Stimulated activated naive CD8-positive, alpha-beta T cell treated with anti-CD3 and anti-CD28 coated beads, Interleukin-15, amount 100 ng/mL, for 72 hours (primary cell): ENCODE measurements at places on chromosomes 2 and 18.
A peak's percentile ranks its signal among the peaks of the same experiment; 100 is the strongest.

DNA sequence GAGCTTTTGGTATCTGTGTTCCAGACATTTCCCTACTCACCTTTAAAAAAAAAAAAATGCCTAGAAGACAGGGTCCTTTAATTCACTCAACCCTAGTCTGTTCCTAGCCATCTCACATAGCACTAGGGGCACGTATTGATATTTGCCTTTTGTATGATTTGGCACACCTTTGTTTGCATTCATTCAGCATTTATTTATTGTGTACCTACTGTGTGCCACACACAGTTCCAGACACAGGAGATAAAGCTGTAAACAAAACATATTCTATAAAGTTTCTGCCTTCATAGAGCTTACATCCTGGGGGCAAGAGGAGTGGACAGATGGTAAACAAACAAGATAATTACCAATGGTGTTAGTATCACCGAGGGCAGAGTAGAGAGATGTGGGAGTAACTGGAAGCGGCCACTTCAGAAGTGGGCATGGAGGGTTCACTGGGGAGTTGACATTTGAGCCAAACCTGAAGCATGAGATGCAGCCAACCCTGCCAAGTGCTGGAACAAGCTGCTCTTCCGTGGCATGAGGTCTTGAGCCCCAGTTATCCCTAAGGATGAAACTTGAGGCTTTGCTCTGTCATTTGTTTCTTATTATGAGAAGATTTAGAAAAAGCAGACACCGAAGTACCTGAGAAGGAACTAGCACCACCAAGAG, 18.2 kb downstream of the MAPRE2 start:
- DNase-seq = no peak

- DNase-seq = no peak
These were observed 8.8 kb downstream of the TGFBRAP1 start for GRCh38 chr2:105320651-105321215.

GRCh38 chr18:45357686-45358470, 257.4 kb upstream of the SLC14A2 start:
- no peak for DNase-seq

- DNase-seq = no peak
These were observed 17.1 kb upstream of the ARHGAP28 start for GRCh38 chr18:6712401-6712800.

DNA sequence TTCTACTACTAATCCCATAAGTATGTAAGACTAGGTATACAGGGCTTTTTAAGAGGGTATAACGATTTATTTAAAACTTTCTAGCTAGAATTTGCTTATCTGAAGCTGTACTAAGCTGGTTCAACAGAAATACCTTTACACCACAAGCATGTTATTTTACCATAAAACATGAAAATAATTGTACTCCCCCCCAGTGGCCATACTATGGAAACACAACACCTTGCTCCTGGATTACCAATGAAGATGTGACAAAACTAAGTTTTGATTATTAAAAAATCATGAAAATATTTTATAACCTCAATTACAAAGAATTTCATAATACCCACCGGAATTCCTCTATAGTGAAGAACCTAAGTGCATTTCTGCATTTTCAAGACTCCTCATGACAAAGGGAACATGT, 27.3 kb downstream of the LPIN2 start:
- no peak for DNase-seq

- no peak for DNase-seq
These were observed 121.4 kb upstream of the TTC27 start for GRCh38 chr2:32506446-32506845.

DNA sequence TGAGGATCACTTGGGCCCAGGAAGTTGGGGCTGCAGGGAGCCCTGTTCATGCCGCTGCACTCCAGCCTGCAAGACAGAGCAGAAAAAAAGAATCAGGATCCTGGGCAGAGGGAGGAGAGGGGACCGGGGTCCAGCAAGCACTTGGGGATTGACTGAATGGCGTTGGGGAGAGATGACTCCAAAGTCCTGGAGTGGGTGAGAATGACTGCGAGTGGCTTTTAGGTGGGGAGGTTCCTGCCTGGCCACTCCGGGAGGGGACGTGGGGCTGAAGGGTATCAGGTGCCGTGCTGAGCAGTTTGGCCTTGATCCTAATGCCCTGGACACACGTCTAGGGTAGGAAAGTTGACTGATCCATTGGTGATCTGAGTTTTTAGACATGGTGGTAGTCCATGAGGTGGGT, 3.5 kb upstream of the NFATC1 start:
- DNase-seq = no peak

DNA sequence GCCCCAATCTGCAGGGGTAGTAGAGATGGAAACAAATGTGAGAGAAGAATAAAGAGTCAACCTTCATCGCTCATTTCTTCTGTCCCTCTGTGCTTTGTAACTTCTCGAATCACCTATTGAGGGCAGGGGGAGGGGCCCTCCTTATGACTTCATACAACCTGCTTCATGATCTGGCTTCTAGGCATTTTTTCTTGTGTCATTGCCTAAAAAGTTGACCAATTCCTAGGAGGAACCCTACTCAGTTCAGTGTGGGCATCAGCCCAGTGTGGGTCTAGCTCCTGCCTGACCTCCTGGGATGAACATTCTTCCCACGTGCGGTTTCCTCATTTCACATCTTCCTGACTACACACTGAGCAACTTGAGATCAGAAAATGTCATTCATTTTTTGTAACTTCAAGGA, 46.3 kb upstream of the CREB1 start:
- DNase-seq = no peak

DNA sequence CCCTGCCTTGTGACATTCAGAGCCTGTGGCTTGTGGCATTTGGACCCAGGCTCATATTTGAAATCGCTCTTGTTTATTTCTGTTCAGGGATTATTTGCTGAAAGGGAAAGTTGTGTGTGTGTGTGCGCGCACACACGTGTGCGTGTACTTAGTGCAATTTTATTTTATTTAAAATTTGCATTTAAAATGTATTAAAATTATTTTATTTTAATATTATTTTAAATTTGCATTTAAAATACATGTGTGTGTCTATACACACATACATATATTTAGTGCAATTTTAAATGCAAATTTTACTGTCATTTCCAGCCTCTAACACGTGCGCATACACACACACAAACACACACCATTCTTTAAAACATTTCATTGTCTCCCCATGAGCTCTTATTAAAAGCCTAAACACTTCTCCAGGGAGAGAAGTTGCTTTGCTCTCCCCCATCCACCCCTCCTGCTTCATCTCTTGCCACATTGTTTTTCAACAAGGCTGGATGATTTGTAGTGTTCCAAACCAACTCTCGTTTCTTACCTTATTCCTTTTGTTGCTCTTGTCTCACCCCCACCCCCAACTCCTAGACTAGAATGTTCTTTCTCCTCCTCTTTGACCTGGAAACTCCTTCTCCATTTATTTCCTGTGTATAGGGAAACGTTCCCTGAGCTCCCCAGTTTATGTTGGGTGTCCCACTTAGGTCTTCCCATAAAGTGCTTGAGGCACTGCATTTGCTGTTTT, 3.8 kb upstream of the CCDC68 start:
- no peak for DNase-seq

- DNase-seq = no peak
These were observed 497.8 kb upstream of the MYT1L start for GRCh38 chr2:2828774-2829368.

- no peak for DNase-seq
These were observed 645.1 kb downstream of the CNTNAP5 start for GRCh38 chr2:124670187-124670586.

GRCh38 chr18:48274301-48274700, 134.9 kb downstream of the ZBTB7C start:
- no peak for DNase-seq

- no peak for DNase-seq
These were observed 140.1 kb downstream of the DSEL start for GRCh38 chr18:67376372-67376771.

- DNase-seq = no peak
These were observed 1.8 kb downstream of the GLS start for GRCh38 chr2:190882411-190882766.

DNA sequence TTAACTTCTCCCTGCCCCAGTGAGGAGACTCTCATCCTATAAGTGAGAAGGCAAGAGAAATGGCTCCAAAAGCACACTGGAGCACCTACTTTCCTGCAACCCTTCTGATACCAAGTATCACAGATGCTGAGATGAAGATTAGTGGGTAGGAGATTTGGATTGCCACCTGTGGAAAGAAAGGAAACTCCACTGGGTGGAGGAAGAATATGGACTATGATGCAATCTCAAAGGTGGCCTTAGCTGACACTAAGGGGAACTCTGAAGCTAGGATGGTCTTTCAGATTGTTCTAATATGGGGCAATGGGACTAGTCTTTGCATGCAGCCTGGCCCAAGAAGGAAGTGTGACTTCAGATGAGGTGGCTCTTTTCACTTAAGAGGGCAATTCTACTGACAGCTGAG, 21.6 kb downstream of the PRKRA start:
- DNase-seq = no peak

DNA sequence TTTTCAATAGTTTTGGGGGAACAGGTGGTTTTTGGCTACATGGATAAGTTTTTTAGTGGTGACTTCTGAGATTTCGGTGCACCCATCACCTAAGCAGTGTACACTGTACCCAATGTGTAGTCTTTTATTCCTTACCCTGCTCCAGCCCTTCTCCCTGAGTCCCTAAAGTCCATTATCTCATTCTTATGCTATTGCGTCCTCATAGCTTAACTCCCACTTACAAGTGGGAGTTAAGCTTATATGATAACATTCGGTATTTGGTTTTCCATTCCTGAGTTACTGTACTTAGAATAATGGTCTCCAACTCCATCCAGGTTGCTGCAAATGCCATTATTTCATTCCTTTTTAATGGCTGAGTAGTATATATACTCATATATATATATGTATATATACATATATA, 90.9 kb upstream of the ACSL3 start:
- no peak for DNase-seq

- DNase-seq = no peak
These were observed 8.1 kb upstream of the NFATC1 start for GRCh38 chr18:79387615-79388014.

GRCh38 chr2:47704287-47704686, 78.7 kb upstream of the MSH6 start:
- no peak for DNase-seq

- no peak for DNase-seq
These were observed 45.3 kb downstream of the PIKFYVE start for GRCh38 chr2:208311321-208311720.

GRCh38 chr2:111201214-111201613, 80.5 kb downstream of the BCL2L11 start:
- peak; percentile 30 for DNase-seq

- no peak for DNase-seq
These were observed 74.6 kb upstream of the PARD3B start for GRCh38 chr2:204470621-204471196.

DNA sequence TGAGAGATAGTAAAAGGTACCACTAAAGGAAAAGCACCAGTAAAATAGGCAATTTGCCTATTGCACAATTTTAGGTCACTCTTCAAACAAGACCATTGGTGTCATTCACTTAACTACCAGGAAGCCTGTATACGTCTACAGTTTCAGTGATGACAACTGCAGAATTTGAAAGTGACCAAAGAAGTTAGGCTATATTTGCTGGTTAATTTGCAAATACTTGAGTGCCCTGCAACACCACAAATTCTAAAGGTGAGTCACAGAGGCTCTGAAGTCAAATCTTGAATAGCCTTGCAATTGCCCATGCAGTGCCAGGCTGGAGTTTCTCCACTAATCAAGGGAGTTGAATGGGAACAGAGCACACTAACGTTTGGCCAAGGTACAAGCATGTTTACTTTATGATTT, 128.7 kb upstream of the CCDC68 start:
- no peak for DNase-seq

DNA sequence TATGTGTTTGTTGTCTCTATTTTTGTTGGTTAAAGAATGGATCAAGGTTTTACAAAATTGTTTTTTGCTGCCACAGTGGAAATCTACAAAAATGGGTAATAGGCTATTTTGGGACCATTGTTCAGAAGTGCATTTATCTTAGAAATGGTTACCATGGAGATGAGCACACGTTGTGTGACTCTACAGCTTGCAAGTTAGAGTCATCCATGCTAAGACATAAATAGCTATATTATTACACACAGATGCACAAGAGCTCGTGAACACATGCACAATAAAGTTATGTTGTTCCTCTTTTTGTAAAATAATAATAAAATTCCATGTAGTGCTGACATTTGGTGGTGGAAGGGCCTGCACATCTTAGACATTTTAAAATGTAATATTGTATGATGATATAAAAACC, 15.5 kb upstream of the DUSP19 start:
- DNase-seq = no peak

GRCh38 chr2:16071865-16072637, 131.7 kb downstream of the MYCN start:
- no peak for DNase-seq

DNA sequence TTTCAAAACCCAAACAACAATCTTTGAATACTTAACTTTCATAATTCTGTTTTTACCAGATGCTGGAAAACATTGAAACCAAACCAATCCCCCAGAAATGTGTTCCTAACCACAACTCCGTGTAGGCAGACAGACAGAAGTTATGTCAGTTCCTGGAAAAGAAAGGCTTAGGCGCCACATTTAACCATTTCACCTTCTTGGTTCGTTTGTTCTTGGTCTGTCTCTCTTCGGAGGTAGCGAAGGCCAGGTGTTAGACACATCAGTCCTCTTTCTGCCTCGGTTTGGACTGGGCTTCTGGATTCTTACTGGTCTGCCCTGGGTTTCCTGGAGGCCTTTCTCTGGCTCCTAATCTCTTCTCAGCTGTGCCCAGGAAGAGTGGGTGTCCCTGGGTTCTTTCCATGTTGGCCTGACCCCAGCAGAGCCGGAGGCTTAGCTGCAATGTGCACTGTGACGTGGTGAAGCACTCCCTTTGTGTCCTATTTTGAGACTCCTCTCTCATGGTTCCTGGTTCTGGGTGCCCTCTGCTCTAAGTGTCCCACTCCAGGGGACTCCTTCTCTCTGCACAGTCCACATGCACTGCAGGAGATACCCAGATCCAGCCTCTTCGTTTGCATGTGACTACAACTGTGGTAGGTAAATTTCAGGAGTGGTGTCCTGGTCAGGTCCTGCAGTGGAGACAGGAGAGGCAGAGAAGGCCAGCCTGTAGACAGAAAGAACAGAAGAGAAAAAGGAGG, 23.1 kb upstream of the RAB31 start:
- DNase-seq = no peak

DNA sequence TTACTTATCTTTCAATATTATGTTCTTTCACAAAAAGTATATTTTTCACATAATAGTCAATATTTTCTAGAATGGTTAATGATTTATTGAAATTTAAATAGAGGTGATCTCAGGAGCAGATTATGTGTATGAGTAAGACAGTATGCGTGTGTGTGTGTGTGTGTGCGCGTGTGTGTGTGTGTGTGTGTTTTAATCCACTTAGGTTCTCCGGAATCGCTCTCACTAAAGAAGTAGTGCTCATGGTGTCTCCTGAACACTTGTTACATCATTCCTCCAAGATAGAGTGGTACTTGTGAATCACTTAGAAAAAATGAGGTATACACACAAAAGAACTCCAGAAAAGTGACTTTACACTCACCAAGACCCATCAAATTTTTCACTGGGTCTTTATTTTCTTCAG, 91.0 kb upstream of the KCNH7 start:
- no peak for DNase-seq

DNA sequence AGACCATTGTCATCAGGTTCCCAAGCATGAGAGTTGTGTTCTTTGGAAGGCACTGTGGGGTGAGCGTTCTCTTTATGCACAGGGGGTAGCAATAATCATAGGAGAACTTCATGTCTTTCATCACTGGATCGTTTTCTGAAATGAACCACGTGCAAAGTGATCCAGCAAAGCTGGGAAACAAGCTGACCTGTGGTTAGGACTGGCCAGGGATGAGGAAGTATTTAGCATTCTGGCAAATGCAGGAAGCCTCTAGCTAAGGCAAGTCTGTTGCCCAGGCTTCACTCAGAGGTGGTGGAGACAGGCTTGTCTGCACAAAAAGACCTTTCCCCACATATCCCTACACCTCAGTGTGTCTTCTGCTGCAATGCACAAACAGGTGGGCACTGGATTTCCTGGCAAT, 58.6 kb downstream of the MMADHC start:
- DNase-seq = no peak
